ENCODE measurements at places on chromosomes 7 and 10.

GRCh38 chr10:72328829-72329204 lies 25.9 kb downstream of the DNAJB12 start:
- DNase-seq: no peak

GRCh38 chr7:24812305-24812945 lies 55.2 kb upstream of the GSDME start:
- DNase-seq: peak; percentile 83

GRCh38 chr7:6161463-6162330 lies 110.7 kb downstream of the CYTH3 start:
- DNase-seq: no peak

- peak; percentile 76 for DNase-seq
Measured at GRCh38 chr10:98170249-98171117, 36.0 kb downstream of the R3HCC1L start.

DNA sequence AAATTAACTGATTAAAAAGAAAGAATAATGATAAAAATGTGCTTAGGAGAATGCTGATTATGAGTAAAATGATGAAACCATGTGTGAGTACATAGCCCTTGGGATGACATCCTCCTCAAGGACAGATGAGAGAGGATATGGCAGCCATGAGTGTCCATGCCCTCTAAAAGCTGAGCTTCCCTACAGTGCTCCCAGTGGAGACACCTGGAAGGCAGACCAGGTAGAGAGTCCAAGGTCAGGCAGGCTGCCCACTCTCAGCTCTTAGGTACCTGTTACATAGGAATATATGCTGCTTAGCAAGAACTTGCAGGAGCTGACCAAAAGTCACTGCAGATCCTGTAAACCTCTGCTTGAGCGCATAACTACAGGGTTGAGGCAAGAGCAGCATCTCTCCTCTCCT lies 169.7 kb upstream of the TMEM229A start:
- DNase-seq: no peak

DNA sequence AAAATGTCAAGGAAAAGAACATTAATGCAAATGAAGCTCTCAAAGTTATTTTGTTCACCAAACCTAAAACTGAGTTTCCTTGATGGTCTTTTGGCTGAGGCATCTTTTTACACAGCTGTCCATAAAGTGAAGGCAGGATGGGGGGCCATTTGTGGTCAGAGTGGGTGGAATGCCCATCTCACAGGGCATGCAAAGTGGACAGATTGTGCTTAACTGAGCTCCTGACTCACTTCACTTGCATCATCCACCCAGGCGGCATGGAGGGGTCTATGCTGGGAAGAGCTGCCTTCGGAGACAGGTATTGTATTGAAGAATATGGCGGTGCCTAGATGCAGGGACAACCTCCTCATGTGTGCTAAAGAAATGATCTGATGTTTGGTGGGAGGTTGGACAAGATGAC lies 905.3 kb downstream of the KCNMA1 start:
- no peak for DNase-seq

- no peak for DNase-seq
Measured at GRCh38 chr10:102595293-102595692, 49.0 kb upstream of the TRIM8 start.

GRCh38 chr7:34130558-34131295 lies 225.4 kb downstream of the BMPER start:
- no peak for DNase-seq

DNA sequence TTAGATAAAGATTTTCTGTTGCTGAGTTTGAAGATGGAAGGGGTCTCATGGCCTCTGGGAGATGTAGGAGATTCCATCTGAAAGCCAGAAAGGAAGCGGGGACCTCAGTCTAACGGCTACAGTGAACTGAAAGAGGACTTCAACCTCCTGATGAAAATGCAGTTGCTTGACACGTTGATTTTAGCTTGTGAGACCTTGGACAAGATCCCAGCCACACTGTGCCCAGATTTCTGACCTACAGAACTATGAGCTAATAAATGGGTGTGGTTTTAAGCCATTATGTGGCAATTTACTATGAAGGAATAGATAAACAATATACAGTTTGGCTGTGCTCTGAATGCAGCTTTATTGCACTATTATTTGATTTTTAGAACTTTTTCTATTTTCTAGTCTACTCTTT lies 342.3 kb upstream of the SEMA3D start:
- DNase-seq: no peak

- DNase-seq: peak; percentile 97
Measured at GRCh38 chr7:134458806-134459698, at the start of gene AKR1B1. Gene AKR1B1 (minus strand): TSS chr7:134459100. CDS start chr7:134459062, 38 bp downstream.

DNA sequence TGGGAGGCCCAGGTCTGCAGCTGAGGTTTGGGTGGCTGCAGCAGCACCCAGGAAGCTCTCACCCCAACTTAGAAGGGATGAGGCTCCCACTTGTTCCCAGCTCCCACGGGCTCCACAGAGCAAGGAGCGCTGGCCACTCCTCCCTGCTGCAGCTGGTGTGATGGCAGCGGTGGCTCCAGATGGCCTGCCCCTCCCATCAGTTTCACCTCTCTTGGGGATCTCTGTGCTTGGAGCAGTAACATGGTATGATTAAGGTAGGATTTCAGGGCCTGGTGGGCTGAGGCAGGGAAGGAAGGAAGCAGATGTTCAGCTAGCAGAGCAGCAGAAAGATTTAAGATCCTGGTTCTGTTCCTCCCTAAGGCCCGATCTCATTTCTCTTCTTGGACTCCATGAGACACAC lies 66.8 kb upstream of the KIF5B start:
- no peak for DNase-seq

GRCh38 chr7:50625360-50625759 lies 60.2 kb upstream of the DDC start:
- no peak for DNase-seq

DNA sequence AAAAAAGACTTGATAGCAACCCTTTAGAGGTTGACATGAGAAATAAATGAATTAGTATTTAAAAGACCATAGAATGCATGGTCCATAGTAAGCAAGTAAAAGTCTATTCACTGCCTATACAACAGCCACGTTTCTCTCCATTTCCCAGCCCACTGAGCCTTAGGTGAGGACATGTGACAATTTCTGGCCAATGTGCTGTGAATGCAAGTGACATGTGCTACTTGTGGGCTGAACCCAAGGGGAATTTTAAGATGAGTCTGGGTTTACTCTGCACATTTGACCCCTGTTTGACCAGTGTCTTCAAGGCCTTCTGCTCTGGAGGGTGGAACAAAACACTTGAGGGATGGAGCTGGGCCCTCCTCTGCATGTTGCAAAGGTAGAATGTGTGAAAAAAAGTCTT lies 384.4 kb upstream of the KLF6 start:
- peak; percentile 25 for DNase-seq

GRCh38 chr10:71006506-71006905 lies 118.1 kb upstream of the PCBD1 start:
- DNase-seq: no peak

DNA sequence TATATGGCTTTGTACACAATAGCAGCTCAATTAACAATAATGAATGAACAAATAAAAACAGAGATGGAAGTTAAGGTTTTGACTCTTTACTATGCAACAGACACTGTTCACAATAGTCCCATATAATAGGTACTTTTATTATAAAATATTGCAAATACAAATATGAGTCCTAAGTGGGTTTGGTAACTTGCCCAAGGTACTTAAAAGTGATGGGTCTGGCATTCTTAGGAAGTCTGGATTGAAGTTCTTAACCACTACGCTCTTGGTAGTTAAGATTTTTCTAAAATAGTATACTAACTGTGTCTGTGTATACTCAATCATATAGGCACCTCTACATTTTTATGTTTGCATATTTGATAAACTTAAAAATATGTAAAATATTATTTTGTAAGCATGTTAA lies 55.5 kb downstream of the HGF start:
- no peak for DNase-seq

DNA sequence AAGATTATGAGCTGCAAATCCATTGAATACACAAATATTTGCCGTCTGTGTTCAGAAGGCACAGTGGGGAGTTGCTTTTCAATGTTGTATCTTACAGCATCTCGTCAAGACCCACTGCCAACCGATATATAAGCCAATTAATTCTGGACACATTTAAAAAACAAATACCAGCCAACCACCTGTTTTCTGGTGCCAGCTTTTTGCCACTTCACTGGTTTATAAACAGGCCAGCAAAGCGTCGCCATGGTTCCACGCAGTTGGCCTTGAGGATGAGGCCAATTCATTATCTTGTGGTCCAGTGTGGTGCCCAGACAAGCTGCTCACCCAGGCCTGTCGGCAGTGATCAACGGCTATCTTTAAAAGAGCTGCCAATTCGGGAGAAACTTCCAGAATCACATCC lies 321.0 kb downstream of the TCERG1L start:
- DNase-seq: no peak

GRCh38 chr7:130850956-130851355 lies 116.9 kb upstream of the KLF14 start:
- DNase-seq: no peak

DNA sequence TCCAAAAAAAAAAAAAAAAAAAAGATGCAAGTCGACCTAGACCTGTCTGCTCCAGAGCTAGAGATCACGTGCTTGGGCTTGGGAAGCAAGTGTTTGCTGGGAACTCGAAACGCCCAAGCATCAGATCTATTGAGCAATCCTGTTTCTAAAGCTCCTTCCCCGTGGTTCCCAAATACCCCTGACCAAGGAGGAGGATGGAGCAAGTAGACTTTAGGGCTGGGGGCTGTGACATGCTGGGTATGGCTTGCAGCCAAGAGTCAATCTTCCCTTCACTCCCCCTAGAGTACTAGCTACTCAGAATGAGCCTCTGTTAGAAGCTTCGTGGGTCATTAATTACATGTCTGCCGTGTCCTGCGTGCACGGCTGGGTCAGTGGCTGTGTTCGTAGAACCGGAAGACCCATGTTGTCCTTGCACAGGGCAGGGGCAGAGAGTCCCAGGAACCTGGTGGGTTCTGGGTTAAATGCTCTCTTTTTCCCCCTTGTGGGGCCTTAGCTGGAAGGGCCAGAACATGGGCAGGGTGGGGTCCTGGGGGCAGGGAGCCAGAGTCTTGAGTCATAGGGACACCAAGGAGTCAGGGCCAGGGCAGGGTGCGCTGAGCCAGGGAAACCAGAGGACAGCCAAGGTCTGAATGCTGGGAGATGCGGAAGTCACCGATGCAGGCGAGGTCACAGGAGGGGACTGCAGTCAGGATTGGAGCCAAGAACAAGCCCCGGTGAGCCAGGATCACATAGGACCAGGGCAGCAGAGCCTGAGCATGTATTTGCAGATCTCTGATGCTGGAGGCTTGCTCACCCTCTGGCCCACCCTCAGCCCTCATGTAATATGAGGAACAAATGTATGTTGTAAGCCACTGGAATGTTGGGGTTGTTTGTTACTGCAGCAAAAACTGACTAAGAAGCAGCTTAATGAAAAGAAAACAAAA lies 34.6 kb upstream of the TPST1 start:
- no peak for DNase-seq

DNA sequence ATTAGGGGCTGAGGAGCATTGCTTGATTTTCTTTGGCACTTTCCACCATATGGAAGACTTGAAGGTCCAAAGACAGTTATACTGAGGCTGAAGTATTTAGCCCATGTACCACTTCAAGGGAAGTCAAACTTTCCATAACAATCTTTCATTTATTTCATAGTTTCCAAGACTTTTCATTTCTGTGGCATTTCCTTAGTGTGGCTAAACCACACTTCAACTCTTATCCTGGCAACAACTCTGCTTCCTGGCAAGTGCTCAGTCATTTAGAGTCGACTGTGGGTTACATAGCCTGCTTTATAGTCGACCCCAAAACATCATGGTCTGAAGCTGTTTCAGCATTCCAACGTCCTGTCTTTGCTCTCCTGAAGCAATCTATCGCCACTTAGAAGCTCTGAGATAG lies 343.0 kb upstream of the SEMA3D start:
- DNase-seq: no peak

- DNase-seq: no peak
Measured at GRCh38 chr10:46171661-46172060, 115.1 kb upstream of the ANTXRL start.

GRCh38 chr7:101155303-101155702 lies 1.0 kb downstream of the AP1S1 start:
- peak; percentile 63 for DNase-seq

DNA sequence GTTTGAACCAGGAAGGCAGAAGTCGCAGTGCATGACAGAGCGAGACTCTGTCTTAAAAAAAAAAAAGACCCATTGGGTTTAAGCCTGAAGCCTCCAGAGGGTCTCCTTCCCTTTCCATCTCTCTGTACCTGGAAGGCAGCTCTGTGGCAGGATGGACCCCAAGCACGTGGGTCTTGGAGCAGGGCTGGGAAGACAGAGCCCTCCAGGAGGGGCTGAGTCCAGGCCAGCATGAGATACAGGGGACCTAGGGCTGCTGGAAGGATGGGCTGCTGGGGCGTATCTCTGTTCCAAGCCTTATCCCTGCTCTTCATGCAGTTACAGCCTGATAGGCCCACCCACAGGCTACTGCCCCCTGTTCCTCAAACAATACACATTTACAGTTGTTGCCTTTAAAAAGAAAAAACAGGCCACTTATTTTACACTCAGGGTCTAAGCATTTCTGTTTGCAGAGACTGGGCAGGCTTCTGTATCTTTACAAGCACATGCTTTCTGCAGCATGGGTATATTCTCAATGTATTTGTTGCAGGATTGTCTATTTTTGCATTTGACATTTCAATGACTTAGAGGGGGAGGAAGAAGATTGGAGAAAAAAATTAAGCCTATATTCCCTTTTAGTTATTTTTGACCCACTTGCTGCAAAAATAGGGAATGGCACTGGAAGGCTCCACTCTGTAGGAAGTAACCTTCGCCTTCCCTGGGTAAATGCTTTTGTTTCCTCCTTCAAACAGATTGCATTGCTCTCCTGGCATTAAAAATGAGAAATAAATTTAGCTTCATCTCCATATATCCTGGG lies 60.1 kb downstream of the FAM171A1 start:
- no peak for DNase-seq

- no peak for DNase-seq
Measured at GRCh38 chr7:138982204-138982623, 1.0 kb upstream of the KIAA1549 start.

- no peak for DNase-seq
Measured at GRCh38 chr7:35336444-35336843, 82.5 kb upstream of the TBX20 start.

- DNase-seq: no peak
Measured at GRCh38 chr7:19851504-19851903, 78.1 kb upstream of the TMEM196 start.

- no peak for DNase-seq
Measured at GRCh38 chr10:52954407-52954806, 181.8 kb upstream of the MBL2 start.

GRCh38 chr10:28754930-28755718 lies 77.8 kb downstream of the BAMBI start:
- DNase-seq: no peak

DNA sequence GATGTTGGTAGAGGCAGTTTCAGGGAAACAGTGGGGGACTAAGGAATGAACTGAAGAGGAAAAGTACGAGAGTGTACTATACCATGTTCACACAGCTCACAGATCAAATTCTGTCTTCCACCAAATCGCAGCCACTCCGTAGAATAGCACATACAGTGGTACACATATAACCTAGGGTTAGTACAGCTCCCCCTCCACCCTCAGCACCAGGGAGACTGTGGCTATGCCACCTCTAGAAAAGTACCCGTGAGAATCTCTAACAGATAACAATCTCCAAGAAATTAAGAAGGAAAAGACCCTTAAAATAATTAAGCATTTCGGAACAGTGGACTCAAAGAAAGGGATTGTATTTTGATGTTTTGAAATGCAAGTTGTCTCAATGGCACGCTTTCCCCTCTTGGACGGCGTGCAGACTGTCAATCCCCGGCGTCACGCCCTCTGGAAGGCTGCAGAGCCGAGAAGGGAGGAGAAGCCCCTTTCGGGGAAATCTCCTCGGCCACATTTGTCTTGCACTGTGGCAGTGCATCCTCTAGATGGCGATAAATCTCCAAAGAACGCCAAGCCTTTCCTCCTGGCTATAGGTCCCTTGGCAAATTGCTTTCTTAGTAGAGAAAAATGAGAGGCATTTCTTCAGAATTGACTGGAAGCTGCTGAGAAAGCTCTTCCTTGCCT lies 345.0 kb downstream of the REEP3 start:
- DNase-seq: peak; percentile 83

Measured in activated CD4-positive, alpha-beta T cell treated with anti-CD3 and anti-CD28 coated beads, Interleukin-2, amount 10 ng/mL, durations not matched to agents 24 days and 14 days (primary cell).